ENCODE measurements at places on chromosomes 16 and 17.

- DNase-seq, result no peak
Measured at GRCh38 chr17:76701471-76701967, 9.2 kb downstream of the MXRA7 start.

DNA sequence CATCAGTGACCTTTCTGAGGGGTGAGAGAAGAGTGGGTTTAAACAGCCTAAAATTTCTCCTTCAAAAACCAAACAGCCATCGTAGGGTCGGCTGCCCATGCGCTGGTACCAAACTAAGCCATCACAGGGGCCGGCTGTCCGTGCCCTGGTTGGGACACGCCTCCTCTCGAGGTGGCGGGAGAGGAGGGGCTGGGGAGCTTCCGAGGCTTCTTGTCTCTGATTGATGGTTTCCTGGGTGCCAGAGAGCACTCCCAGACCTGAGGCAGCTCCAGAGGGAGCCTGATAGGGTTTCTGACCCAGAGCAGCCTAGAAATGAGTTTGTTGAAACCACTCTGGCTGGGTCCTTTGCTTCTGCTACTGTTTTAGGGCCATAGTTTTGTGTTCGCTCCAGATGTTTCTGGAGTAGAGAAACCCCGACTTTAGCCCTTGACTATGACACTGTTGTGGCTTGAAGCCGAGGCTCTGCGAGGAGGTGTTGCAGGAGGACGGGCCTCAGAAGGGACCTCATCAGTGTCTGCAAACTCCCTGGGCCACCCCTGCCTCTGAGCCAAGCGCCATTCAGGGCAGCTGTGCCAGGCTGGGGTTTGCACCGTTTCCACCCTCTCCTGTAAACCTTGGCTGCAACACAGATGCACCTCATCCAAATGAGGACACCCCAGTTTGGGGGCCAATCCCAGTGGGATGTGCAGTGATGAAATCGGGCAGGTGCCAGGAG is 6.2 kb downstream of the ZNF276 start:
- DNase-seq, result no peak

DNA sequence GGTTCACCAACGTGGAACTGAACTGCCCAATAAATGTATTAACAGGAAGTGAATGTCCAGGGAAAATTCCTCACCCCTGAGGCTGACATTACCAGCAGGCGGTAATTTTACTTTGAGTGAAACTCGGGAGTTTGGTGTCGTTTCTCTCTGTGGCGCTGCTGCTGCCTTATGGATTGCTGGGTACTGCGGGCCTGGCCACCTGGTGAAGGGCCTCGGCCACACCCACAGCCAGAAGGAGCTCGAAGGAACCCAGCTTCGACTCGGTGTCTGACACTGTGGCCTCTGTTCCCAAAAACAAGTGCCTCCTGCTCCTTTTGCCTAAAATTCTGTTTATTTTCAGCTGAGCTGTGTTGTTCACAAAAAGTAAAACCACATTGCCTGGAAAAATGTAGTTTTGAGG is 115.0 kb downstream of the BANP start:
- DNase-seq, result no peak

- no peak for DNase-seq
Measured at GRCh38 chr16:27220991-27221390, 17.7 kb downstream of the KDM8 start.

- peak; percentile 55 for DNase-seq
Measured at GRCh38 chr16:46857368-46857945, 26.5 kb upstream of the C16orf87 start.

DNA sequence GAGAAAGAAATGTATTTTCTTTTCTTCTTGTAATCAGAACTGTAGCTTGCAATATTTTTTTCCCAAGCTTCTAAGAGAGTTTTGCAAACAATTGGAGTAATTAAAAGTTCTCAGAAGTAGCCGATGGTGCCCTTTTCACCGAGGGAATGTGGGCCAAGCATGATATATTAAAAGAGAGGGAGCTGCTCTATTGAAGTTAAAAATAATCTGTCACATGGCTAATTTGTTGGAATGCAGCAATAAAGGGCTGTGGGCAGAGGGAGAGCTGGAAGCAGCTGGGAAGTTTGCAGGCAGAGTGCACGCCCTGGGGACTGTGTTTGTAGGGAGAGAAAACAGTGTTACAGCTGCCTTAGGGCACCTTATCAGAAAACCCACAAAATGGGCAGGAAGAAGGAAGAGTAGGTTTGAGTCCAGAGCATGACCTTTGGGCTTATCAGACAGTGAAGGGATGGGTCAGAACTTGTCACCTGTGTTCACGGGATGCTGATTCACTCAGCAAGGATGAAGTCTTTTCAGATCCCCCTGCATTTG is 18.5 kb upstream of the TERF2 start:
- DNase-seq, result no peak
